ENCODE measurements at places on chromosomes 13 and 19.

- DNase-seq: peak; percentile 88
These were observed 6.7 kb upstream of the ERFL start for GRCh38 chr19:41934849-41935374.

GRCh38 chr19:3477951-3478350 lies 2.4 kb downstream of the SMIM24 start:
- DNase-seq: no peak

- no peak for DNase-seq
These were observed 11.5 kb upstream of the TNFSF9 start for GRCh38 chr19:6519289-6519688.

GRCh38 chr13:24725379-24725778 lies 38.6 kb upstream of the RNF17 start:
- DNase-seq: no peak

DNA sequence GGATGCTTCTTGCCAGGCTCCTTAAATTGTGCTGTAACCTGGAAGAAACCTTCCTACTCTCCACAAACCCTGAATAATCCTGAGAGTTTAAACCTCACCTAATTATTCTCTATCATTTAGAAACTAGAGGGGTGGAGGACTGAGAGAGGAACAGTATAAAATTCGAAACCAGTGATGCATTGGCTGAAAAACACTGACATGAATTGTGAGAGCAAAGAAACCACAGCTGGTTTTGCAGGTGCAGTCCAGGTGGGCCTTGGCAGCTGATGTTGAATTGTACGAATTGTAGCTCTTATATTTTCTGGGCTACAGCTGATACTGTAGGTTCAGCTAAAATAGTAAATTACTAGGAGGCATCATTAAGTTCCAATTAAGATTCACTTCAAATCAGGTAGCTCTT lies 227.0 kb upstream of the SLITRK5 start:
- no peak for DNase-seq

GRCh38 chr13:111156421-111156820 lies 41.3 kb downstream of the ARHGEF7 start:
- DNase-seq: no peak

DNA sequence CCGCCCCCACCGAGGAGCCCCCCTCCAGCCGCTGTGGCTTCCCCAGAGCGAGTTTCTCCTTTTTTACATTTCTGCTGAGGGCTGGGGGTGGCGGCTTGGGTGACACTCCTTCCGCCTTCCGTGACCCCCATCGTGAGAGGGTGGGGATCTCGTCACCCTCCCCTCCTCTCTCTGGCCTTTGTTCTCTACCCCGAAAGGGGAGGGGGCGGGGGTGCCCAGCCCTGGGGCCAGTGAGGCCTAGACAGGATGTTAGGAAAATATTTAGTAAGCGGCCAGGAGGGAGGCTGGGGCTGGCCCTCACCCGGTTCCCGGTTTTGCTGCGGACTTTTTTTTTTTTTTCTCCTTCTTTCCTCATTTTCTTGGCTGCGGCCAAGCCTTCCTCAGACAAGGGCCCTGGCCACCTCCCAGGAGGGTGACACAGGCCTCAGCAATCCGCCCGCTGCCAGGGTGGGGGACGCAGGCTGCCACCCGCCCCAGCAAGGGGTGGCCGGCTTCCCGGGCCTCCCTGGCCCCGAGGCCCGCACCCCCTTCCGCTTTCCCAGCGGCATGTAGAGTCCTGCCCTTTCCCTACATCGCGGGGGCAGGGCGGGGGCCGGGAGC lies 3.9 kb downstream of the MIDN start:
- DNase-seq: peak; percentile 80
